Sigmoid colon (tissue), 7 donors: ENCODE measurements at places on chromosomes 6 and 20.

GRCh38 chr20:15564981-15565380 lies 1008.3 kb downstream of the KIF16B start:
- no peak for DNase-seq

DNA sequence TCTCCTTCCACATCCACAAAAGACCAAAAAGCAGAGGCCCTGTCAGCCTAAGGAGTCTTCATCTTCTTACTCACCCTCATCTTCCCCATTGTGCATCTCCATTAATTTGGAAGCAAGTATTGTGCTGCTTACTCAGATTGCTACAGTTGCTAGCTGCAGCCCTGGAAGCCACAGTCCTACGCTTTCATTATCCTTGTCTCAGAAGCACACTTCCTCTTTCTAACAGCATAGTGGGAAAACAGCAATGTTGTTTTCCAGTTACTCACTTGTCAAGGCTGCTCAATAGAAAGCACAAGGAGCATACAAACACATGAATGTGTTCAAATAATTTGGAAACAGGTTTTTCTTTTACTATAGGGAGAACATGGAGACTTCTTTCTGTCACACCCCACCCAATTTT lies 76.6 kb upstream of the RBM24 start:
- DNase-seq, result no peak

GRCh38 chr6:89916136-89916920 lies 22.1 kb downstream of the GJA10 start:
- no peak for DNase-seq

- no peak for DNase-seq
These were observed 298.5 kb downstream of the EYA4 start for GRCh38 chr6:133539502-133540259.

DNA sequence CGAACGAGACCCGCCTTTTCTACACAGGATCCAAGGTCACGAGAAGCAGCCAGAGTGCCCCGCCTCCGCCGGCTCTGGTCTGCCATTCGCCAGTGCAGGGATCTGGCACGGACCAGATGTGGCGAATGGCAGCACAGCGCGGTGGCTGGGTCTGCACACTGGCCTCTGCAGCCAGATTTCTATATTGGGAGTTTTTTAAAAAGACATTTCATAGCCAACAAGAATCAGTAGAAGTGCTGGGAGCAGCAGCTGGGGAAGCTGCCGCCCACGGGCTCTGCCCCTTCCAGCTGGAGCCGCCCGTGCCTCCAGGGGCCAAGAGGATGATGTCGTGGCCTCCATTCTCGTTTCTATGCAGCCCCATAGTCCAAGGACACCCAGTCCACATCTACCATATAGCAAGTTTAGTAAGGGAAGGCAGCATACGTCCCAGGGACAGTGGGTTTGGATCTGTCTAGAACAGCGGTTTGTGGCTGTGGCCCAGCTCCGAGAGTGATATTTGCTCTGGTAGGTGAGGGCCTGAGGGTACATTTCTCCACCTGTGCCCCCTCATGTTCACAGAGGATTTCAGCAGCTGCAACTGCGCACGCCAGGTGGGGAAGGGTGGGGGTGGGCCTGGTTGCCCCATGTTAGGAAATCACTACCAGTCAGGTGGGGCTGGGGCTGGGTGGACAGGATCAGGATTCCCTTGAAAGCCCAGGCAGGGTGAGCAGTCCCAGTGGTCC lies 333.7 kb downstream of the ZFAND3 start:
- DNase-seq, result no peak

GRCh38 chr6:93568169-93568568 lies 148.8 kb upstream of the EPHA7 start:
- DNase-seq, result no peak

GRCh38 chr6:161480421-161481155 lies 206.7 kb upstream of the AGPAT4 start:
- DNase-seq, result no peak

DNA sequence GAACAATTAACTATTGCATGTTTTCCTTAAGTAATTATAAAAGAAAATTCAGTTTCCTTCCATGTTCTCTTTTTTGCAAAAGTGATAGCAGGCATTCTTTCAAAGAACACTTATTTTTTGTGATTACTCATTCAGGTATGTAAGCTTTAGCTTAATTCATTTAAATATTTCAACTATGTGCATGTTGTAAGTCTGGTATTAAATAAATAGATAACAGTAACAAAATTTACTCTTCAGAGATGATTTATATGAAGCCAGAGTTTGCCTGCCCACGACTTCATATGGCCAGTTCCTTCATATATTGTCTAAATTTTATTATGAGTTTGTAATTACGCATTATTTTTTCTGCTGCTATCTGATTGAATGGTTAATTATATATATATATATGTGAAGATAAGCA lies 110.9 kb downstream of the ADGRG6 start:
- DNase-seq, result no peak

GRCh38 chr6:7580927-7581618 lies 8.9 kb upstream of the SNRNP48 start:
- DNase-seq, result no peak

DNA sequence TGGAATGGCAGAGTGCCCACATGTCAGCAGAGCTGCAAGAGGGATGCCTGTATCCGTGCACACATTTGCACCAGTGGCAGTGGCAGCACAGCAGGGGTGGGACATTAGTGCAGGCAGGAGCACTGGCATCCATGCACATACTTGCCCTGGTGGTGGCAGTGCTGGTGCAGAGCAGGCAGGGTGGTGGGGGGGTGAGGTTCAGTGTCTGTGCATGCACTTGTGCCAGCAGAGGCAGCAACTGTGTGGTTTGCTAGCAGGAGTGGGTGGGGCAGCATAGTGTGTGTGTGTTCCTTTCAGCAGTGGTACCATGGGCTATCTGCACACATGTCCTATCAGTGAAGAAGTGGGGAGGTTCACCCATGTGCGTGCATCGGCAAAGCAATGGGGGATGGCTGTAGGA lies 151.6 kb downstream of the EPM2A start:
- DNase-seq, result no peak

GRCh38 chr6:341914-342831 lies 49.4 kb upstream of the IRF4 start:
- DNase-seq, result no peak

GRCh38 chr20:38349856-38350255 lies 3.6 kb downstream of the LBP start:
- no peak for DNase-seq

GRCh38 chr20:60402189-60403058 lies 444.2 kb downstream of the CDH26 start:
- no peak for DNase-seq

GRCh38 chr6:142162780-142163179 lies 15.7 kb downstream of the VTA1 start:
- DNase-seq, result no peak

DNA sequence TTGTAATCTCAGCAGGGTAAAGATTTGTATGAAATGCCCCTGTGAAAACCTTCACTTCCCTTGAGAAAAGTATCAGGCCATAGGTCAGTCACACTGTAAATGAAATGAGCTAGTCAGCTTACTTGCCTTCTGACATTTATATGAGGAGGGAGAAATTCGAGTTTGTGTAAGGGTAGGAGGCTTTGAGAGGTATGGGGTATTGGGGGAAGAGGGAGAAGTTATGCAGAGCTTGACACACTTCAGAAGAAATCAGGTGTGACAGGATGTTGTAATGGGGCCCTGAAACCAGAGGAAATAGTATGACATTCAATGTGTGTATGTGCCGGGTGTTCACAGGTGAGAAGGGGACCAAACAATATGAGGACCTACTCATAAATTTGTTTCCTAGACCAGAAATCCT lies 64.2 kb upstream of the CCN6 start:
- DNase-seq, result no peak

- peak; percentile 52 for DNase-seq
These were observed 108.8 kb upstream of the PMEPA1 start for GRCh38 chr20:57818418-57819181.

DNA sequence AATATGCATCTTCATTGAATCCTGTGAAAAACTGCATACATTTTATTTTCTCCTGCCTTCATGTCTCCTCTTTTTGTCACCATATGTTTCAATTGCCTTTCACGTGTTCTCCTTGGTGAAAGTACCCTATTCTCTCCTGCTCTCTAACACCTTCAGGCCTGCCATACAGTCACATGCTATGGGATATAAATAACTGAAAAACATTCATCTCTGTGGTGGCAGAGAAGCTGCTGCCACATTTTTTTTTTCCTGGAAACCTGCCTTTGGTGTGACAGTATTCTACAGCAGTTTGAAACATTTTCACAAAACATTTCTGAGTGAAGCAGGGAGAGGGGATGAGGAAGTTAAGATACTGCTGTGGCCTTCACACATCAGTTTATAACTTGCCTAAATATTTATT lies 44.8 kb upstream of the FBXL4 start:
- no peak for DNase-seq

DNA sequence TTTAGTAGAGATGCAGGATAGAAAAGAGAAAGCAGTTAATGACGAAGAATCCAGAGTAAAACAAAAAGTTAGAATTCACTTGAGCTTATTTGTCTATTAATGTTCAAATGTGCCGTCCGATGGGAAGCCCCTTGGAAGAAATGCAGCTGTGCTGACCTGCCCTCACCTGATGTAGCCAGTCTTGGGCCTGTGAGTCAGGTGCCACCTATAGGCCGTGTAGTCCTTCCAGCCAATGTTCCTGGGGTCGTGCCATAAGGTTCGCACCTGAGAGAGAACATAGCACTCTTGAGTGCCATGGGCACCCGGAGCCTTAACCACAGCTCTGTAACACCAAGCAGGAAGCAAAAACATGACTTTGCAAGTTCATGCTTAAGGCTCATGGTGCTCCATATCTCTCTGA lies 32.4 kb downstream of the THBS2 start:
- peak; percentile 45 for DNase-seq

DNA sequence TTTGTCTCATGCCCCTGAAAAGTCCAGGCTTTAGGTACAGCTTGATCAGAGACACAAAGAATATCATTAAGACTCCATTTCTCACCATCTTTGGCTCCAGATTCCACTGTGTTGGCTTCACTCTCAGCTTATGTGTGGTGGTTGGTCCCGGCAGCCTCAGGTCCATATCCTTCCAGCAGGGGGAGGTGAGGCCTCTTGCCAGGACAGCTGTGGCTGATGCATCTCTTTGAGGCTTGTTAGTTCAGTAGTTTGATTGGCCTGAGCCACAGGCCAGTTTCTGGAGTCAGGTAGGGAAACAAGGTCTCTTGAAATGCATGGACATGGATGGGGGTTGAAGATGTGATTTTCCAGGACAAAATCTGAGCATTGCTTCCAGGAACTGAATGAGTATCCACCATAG lies 62.4 kb downstream of the JAG1 start:
- peak; percentile 85 for DNase-seq

DNA sequence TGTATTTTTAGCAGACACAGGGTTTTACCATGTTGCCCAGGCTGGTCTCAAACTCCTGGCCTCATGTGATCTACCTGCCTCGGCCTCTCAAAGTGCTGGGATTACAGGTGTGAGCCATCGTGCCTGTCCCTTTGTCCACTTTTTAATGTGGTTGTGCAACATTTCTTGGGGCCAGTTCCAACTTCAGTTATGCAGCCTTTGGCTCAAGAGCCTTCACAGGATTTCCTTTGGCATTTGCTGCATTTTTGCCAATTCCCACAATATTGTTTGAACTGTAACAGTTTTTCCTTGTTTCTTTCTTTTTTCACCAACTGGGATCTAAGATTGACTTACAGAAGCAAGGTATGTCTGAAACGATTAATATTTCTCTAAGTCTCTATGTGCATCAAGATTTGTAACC lies 63.6 kb downstream of the EDN1 start:
- no peak for DNase-seq

DNA sequence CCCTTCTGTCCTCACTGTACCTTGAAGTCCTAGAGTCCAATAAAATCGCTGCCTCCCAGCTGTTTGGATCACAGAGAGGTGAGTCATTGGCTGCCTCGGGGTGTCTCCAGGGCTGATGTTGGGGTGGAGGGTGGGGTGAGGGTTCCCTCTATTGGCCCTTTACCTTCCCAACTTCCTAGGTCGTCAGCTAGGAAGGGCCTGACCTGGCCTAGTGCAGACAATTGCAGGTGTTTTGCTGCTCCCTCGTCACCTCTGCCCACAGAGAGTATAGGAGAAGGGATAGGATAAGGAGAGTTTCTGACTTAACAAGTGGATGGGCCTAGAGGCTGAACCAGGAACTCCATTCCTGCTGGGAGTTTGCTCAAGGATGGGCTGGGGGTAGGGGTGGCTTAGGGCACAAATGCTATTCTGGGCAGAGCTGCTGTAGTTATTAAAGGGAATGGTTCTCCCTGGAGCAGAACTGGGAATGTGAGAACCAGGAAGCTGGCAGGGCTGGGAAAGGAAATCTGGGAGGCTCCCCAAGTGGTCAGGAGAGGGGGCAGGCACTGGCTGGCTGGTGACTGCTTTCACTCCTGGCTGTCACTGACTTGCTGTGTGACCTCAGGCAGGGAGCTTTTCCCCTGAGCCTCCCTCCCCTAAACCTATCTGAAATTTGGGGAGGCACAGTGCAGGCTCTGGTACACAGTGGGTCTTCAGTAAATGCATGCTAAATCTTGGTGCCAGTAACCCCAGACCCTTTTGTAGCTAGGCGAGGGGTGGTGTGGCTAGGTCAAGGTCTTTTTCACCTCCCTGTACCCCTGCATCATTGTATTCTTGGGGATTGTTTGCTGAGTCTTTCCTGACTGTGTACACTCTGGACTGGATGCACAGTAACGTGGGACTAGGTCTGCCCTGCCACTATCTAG lies 1.5 kb downstream of the TP53INP2 start:
- DNase-seq, result no peak

- DNase-seq, result no peak
These were observed 132.7 kb upstream of the SLC22A16 start for GRCh38 chr6:110609101-110609500.

DNA sequence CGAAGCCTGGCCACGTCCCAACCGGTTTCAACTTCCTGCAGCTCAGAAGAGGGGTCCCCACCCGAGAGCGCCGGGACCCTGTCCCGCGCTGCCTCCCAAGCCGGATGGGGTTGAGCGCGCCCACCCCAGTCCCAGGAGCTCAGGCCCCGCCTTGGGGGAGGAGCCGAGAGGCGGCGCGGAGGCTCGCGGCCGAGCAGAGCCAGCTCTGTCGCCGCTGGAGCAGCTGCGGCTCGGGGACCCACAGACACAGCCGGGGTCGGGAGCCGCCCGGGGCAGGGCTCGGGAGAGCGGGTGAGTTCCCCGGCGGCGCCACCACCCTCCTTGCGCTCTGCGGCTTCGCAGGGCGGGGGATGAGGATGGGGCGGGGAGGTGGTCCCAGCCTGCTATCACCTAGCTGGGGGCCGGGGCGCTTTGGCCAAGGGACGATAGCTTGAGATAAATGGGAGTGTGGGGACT lies at the start of gene PPP1R16B:
PPP1R16B (plus strand) TSS at position 196 of the 456 bp plus-strand sequence. CDS start 30,229 bp downstream, outside the sequence.
- no peak for DNase-seq

GRCh38 chr6:105769987-105770386 lies 316.1 kb upstream of the PRDM1 start:
- no peak for DNase-seq

DNA sequence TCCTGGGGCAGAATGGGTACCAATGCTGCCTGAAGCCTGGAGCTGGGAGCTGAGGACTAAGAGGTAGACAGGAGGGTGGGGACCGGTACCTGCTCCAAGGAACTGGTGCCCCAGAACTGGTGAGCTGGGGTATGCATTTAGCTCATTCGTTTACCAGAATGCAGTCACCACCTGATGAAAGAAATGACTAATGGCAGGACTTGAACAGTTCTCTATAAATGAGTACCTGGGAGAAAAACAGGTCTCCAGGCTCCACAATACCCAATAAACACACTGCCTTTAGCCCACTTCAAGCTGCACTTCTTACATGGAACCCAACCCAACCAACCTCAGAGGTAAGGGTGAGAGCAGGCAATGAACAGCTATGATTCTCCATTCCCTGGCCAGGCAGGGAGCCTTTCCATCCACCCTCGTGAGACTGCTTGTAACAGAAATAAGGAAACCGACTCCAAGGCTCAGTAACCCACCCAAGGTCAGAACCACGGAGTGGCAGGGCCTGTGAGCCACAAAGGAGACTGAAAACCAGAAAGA lies 15.4 kb downstream of the FKBP1A start:
- no peak for DNase-seq

- no peak for DNase-seq
These were observed 3.2 kb downstream of the PRRT1 start for GRCh38 chr6:32148289-32149091.
